ENCODE measurements at places on chromosomes 7 and 10. TPM values are rescaled to one million over a fixed set of nuclear protein-coding genes. Genes with fewer than 3 reads are reported as not detected.
A peak's percentile ranks its signal among the peaks of the same experiment; 100 is the strongest.

GRCh38 chr10:49040601-49041000 lies 74.7 kb downstream of the VSTM4 start:
- H3K27ac ChIP-seq, result no peak overlapping the region
- no peak overlapping the region for H3K4me3 ChIP-seq
- no peaks in the 10 kb centered on the region for H3K4me1 ChIP-seq
- H3K27me3 ChIP-seq, result peaks cover 8% of the 10 kb centered on the region

- peak overlapping the region; percentile 96 for H3K4me3 ChIP-seq
- peaks cover 21% of the 10 kb centered on the region for H3K4me1 ChIP-seq
- no peak for DNase-seq
- peak overlapping the region; percentile 81 for H3K27ac ChIP-seq
- H3K36me3 ChIP-seq, result no peaks in the 10 kb centered on the region
These were observed 734 bp downstream of the PTPN12 start for GRCh38 chr7:77537778-77538280.

- no peaks in the 10 kb centered on the region for H3K27me3 ChIP-seq
- H3K27ac ChIP-seq, result no peak overlapping the region
- no peak overlapping the region for H3K4me3 ChIP-seq
- H3K36me3 ChIP-seq, result peaks cover 30% of the 10 kb centered on the region
- no peaks in the 10 kb centered on the region for H3K4me1 ChIP-seq
These were observed 36.2 kb upstream of the NCAPG2 start for GRCh38 chr7:158740657-158741293.

DNA sequence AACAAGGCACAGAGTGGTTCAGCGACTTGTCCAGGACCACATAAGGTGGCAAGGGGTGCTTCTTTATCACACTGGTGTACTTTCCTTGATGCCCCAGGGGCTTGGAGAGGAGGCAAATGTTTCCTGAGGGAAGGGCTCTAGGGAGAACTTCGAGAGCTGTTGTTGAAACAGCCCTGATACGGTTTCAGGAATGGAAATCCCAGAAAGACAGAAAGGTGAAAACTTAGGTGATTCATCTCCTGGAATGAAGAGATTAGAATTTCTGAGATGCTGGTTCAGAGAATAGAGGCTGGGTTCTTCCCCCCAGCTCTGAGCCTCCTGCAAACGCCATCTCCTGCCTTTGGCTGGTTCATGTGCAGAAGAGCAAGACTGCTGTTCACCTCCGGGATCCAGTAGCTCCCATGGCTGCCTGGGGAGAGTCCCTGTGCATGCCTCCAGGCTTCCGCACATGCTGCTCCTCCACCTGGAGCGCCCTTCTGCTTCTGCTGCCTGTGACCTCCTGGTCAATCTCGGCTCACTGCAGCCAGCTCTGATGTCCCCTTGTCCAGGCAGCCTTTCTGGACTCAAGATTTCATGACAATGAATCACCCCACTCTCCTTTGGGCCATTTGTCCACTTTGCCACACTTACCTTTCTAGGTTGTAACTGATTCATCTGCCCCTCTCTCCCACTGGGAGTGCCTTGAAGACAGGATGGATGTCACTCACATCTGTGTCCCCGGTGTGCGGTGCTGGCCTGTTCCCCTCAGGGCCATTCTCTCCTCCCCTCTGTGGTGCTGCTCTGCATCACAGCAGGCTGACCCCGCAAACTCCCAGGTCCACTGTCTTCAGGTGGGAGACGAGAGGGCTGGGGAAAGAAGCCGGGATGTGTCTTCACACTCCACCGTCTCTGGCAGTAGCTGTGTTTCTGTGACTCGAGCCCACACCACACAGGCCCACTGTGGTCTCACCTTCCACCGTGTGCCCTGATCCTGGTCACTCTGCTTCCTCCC lies 3.6 kb upstream of the CDH23 start:
- no peak overlapping the region for H3K27ac ChIP-seq
- peaks cover 12% of the 10 kb centered on the region for H3K4me1 ChIP-seq
- H3K4me3 ChIP-seq, result no peak overlapping the region
- no peaks in the 10 kb centered on the region for H3K36me3 ChIP-seq

- no peak overlapping the region for H3K4me3 ChIP-seq
- DNase-seq, result no peak
- H3K27ac ChIP-seq, result no peak overlapping the region
- H3K36me3 ChIP-seq, result no peaks in the 10 kb centered on the region
These were observed 14.0 kb upstream of the KPNA7 start for GRCh38 chr7:99221866-99222265.

GRCh38 chr7:10412422-10413019 lies 561.2 kb upstream of the PHF14 start:
- H3K4me3 ChIP-seq, result no peak overlapping the region
- DNase-seq, result no peak
- no peaks in the 10 kb centered on the region for H3K36me3 ChIP-seq
- H3K4me1 ChIP-seq, result no peaks in the 10 kb centered on the region
- no peaks in the 10 kb centered on the region for H3K27me3 ChIP-seq

DNA sequence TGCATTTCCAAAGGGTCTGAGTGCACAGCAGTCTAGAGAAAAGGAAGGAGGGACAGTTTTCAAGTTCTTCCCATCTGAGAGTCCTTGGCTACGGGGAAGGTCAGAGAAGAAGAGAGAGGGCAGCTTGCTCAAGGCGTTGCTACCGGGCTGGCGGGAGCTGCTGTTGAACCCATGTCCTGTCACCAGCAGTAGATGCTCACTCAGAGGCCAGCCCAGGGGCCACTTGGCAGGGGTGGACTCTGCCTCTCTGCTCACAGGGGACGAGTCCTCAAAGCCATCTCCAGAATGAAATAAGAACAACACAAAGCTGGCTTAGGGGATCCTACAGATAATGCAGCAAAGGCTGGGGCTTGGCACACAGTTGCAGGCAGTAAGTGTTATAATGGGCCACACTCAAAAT lies 231.5 kb downstream of the TNS3 start:
- no peak overlapping the region for H3K4me3 ChIP-seq
- no peaks in the 10 kb centered on the region for H3K36me3 ChIP-seq
- DNase-seq, result no peak
- no peaks in the 10 kb centered on the region for H3K4me1 ChIP-seq
- no peaks in the 10 kb centered on the region for H3K27me3 ChIP-seq

GRCh38 chr10:78729800-78730199 lies 339.0 kb upstream of the ZMIZ1 start:
- no peak for DNase-seq
- no peaks in the 10 kb centered on the region for H3K36me3 ChIP-seq
- H3K4me1 ChIP-seq, result no peaks in the 10 kb centered on the region
- no peak overlapping the region for H3K4me3 ChIP-seq

GRCh38 chr7:99499371-99499720 lies 735 bp downstream of the ZNF394 start:
- no peaks in the 10 kb centered on the region for H3K27me3 ChIP-seq
- DNase-seq, result peak; percentile 38
- H3K36me3 ChIP-seq, result peaks cover 19% of the 10 kb centered on the region
- H3K4me1 ChIP-seq, result peaks cover 44% of the 10 kb centered on the region
- H3K27ac ChIP-seq, result peak overlapping the region; percentile 99
- peak overlapping the region; percentile 100 for H3K4me3 ChIP-seq

Gene ZWINT
- polyA plus RNA-seq, result 0.57 TPM

Gene CC2D2B
- polyA plus RNA-seq, result not detected

Gene UTF1
- 0.24 TPM for polyA plus RNA-seq

Gene OR13A1
- not detected for polyA plus RNA-seq

Gene GIMAP4
- 2.2 TPM for polyA plus RNA-seq

Gene PKD1L1
- not detected for polyA plus RNA-seq

Gene HOXA11
- polyA plus RNA-seq, result not detected

Gene IFIT2
- polyA plus RNA-seq, result 9.4 TPM
